ENCODE measurements at places on chromosomes 3 and 15.

DNA sequence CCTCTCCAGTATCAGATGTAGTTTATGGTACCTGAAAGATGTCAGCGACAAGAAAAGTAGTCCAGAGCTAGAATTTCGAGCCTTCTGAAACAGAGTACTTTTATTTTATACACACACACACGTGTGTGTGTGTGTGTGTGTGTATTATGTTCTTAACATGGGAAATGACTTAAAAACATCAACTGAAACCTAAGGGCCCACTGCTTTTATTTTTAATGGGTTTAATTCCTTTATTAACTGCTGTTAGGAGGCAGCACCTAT lies 1.9 kb downstream of the TCF12 start:
- no peak for DNase-seq

DNA sequence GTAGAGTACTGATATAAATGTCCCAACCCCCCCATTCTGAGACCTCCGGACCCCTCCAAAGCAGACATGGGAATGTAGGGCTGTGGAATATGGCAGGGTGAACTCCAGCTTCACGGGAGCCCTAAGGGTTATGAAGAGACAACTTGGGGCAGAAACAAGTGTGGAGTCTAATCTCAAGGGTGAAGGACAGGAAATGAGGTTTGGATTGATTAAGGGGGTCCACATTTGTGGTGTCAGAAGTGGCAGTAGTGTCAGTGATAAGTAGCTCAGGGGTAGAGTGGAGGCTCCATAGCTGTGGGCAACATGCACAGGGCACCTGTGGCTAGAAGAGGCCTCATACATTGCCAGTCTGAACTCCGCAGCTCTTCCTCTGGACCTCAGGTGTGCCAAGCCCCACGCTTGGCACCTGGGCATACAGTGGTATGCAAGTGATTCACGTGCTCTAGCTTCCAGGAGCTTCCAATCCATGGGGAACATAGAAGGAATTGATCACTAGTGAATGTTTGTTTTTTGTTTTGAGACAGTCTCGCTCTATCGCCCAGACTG lies 4.1 kb upstream of the P4HTM start:
- DNase-seq: no peak

DNA sequence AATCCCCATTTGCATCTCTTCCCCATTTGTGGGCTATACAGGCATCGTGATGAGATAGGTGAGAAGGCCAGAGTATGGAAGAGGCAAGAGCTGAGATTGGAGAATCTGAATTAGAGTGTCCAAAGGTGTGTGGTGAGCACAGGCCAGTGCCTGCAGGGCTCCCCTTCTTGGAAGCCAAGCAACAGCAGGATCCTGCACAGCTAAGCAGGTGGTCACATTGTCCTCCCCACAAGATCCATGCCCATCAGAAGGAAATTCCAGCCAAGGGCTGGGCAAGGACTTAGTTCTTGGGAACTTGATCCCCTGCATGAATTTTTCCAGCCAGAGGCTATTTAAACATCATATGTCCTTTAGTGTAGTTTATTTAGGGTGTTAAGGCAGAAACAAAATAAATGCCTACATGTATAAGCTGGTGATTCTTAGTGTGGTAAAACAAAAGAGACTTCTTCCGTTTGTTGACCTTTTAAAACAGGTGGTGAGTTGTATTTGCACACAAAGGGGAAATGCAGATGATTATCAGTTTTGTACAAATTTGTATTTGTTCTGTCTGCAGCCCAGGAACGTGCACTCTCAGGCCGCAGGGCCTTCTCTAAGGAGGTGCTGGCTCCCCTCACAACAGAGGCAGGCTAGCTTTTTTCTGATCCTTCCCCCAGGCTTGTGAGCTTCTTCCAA lies 110.2 kb downstream of the PLCL2 start:
- DNase-seq: no peak

DNA sequence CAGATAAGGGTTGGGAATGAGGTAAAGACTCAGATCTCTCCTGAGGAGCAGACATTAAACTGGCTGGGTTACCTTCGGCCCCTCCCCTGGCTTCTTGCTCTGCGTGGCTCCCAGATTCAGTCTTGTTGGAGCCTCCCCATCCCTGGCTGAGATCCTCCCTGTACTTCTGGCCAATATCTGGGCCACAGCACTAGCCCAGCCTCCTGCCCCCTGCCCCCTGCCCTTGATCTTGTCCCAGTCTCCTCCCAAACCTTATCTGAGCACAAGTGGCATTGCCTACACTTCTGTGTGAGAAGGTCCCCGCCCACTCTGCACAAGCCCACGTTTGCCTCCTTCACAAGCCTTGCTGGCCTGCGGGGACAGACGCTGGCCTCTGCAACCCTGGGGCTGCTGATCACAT lies 16.8 kb downstream of the PLA2G4F start:
- no peak for DNase-seq

DNA sequence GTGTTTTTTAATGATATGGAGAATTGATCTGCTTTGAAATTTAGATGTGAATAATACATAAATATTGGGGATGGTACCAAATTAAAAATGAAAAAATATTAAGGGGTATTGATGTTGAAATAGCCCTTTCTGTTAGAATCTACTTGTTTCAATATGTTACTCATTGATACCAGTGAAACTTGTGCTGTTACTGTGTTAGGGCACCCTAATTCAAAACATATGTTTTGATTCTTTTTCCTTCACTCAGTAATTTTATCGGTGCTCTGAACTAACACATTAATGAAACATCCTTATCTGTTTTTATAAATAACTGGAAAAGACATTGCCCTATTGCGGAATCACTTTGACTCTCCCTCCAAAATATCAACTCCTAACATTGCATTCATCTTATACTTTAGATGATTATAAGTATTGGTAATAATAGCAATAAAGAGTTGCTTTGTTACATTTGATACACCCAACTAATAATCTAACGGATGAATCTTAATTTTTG lies 52.0 kb upstream of the CCNB2 start:
- no peak for DNase-seq

GRCh38 chr3:121574449-121574848 lies 6.7 kb downstream of the ARGFX start:
- no peak for DNase-seq
